ENCODE measurements at places on chromosomes 4 and X. TPM values are rescaled to one million over a fixed set of nuclear protein-coding genes. Genes with fewer than 3 reads are reported as not detected.
A peak's percentile ranks its signal among the peaks of the same experiment; 100 is the strongest.

The HMGB2 gene
- 32.7 TPM for polyA plus RNA-seq

DNA sequence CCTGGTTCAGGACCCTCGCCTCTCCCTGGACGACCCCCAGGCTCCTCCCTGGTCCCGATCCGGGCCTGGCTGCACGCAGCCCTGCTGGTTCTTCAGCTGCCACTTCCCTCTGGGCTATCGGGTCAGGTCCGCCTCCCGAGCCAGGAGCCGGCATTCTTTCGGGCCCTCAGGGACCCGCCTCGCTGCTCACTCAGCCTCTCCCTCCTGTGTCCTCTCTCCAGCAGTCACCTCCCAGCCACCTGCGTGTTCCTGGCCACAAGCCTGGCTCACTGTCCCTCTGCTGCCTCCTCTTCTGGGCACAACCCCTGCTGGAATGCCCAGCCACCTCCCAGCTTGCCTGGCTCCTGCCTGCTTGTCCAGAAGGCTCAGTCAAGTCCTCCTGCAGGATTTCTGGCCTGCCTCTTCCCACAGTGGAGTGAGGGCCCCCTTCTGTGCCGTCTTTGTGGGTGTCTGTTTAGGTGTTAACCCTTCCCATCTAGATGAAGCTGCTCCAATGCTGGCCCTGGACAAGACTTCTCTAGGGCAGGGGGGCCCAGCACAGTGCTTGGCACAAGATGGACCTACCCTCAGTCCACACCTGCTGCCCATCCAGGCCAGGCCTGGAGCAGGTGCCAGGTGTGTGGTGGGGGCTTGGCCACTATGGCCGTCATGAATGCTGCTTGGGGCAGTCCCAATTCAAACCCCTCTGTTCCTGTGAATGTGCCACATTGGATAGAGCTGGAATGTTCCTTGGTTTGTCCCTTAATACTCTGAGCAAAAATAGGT lies 2.2 kb downstream of the WFS1 start:
- DNase-seq, result no peak

DNA sequence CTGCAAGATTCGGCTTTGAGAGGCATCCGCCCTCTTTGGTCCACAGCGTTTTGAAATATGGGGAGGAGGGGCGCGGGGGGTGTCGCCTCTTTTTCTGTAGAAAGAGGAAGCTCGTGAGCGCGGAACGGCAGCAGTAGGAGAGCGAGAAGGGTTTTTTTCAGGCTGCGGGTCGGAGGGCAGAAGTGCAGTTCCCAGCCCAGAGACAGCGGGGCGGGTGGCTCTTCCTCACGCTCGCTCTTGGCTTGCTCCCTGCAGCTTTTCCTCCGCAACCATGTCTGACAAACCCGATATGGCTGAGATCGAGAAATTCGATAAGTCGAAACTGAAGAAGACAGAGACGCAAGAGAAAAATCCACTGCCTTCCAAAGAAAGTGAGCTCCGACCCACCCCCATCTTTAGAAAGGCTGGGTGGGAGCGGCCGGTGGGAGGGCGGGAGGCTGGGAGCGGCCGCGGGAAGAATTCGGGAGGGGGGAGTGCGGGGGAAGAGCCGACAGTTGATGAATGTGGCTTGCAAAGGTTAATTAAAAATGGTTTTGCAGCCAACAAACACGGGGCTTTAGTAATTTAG lies 1.2 kb downstream of the TMSB4X start:
- no peak for DNase-seq

DNA sequence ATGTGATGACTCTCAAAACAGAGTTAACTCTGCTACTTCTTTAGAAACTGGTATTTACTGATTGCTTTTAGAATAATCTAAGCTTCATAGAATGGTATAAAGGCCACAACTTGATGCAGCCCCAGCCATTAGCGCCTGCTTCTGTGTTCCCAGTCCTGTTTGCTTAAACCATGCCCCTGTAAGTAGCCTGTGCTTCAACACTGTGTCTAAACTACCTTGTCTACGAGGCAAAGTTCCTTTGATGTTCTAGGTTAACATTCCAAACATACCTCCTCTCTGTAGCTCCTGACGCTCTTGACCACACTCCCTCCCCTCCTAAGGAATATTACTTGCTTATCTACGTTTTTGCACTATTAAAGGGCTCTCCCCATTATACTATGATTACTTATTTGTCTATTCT lies 352.5 kb upstream of the ADGRL3 start:
- no peak for DNase-seq

GRCh38 chrX:154540897-154541535 lies 5.6 kb downstream of the G6PD start:
- no peak for DNase-seq

GRCh38 chrX:15744181-15744867 lies 6.3 kb downstream of the CA5B start:
- no peak for DNase-seq

DNA sequence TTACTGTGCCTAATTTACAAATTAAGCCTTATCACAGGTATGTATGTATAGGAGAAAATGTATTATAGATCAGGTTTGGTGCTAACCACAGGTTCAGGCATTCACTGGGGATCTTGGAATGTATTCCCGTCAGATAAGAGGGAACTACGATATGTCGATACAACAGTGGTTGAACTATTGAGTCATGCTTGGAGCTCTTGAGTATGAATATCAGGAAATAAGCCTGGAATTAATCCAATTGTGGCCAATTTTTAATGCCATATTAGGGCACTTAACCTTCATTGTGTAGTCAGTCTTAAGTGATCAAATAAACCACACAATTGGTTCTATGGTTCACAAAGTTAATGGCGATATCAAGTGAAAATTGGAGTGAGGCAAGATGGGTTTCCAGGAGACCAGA lies 556.5 kb downstream of the IL1RAPL1 start:
- no peak for DNase-seq

DNA sequence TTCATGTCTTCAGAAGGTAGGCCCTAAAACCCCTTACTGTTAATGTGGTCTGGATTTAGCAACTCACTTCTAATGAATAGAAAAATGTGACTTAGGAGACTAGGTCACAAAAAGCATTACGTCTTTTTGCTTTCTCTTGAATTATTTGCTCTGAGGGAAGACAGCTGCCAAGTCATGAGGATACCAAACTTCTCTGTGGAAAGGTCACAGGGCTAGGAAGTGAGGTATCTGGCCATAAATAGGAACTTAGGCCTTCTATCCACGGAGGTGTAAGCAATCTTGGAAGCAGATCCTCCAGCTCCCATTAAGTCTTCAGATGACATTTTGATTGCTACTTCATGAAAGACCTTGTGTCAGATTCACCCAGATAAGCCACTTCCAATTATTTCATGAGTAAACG lies 120.6 kb downstream of the JADE1 start:
- no peak for DNase-seq

The CT45A9 gene
- not detected for polyA plus RNA-seq

DNA sequence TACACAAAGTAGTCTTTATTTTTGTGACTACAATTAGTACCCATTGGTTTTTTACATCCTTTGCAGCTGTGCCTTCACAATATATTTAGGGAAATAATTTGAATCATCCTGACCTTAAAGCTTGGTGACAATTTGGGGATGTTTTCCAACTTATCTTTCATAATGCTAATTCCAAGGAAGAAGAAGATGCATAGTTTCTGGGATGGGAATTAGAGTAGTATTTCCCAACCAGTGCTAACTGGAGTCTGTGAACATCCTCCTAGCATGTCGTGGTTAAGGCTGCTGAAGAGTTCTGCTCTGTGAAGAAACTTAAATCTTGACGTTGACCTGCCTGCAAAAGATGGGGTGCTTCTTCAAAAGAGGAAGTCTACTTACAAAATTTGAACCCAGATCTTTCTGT lies 173.5 kb downstream of the ANK2 start:
- peak; percentile 14 for DNase-seq

- no peak for DNase-seq
These were observed 67.6 kb downstream of the ELOVL6 start for GRCh38 chr4:110130576-110131358.

The KDR gene
- polyA plus RNA-seq, result not detected

GRCh38 chr4:85784348-85784747 lies 309.4 kb downstream of the ARHGAP24 start:
- no peak for DNase-seq

The KLB gene
- polyA plus RNA-seq, result not detected

DNA sequence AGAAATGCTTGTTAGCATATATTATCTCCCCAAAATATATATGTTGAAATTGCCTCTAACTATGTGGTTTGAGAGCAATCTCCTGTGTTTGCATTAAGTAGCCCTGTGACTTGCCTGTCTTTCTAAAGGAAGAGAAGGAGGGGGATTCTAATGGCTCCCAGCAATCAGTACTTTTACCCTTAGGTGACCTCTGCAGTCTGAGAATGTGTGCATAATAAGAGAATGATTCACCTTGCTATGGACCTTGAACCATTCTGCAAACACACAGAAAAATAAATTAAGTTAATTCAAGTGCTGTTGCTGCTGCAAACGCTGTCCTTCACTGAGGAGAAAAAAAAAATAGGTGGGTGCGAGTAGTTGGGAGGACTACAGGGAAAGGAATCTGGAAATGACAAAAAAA lies 322.2 kb downstream of the IQCM start:
- DNase-seq, result no peak

The TCP11X2 gene
- polyA plus RNA-seq, result not detected

The YY2 gene
- 0.83 TPM for polyA plus RNA-seq

The C4orf50 gene
- not detected for polyA plus RNA-seq

DNA sequence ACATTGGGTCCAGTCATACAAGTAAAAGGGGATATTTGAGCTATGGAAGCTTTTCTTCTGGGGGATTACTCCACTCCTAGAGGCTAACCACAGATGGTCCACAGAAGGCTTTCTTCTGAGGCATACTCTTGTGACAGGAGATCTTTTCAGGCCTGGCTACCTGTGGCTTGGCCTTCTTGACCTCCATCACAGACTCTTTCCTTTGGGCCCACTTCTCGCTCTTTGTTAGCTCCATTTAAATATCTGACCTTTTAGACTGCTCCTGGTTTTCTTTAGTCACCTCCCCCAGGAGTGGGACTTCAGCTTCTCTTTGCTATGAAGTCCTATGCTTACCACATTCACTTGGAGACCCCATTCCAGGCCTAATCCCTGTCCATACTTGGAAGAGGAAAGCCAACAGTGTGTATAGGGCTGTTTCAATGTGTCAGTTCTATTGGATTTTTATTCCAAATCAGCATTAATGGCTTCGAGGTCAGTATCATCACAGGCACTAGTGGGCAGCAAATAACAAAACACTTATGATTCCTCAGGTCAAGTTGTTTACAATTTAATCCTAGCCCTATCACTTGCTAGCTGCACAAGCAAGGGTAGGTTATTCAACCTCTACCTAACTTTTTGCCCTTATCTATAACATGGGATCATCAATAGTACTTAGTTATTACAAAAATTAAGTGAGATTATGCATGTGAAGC lies 26.3 kb downstream of the GPC3 start:
- DNase-seq, result no peak

The GAGE12J gene
- polyA plus RNA-seq, result not detected

GRCh38 chr4:99723612-99724011 lies 66.0 kb upstream of the C4orf54 start:
- peak; percentile 32 for DNase-seq

The MAGEA4 gene
- not detected for polyA plus RNA-seq

All from BJ (cell line).